Stimulated activated CD4-positive, alpha-beta T cell treated with anti-CD3 and anti-CD28 coated beads, Interleukin-15, amount 100 ng/mL, for 1 hour (primary cell): ENCODE measurements at places on chromosomes 4 and X.

- no peak for DNase-seq
Measured at GRCh38 chrX:129043138-129043537, 480.2 kb downstream of the SMARCA1 start.

DNA sequence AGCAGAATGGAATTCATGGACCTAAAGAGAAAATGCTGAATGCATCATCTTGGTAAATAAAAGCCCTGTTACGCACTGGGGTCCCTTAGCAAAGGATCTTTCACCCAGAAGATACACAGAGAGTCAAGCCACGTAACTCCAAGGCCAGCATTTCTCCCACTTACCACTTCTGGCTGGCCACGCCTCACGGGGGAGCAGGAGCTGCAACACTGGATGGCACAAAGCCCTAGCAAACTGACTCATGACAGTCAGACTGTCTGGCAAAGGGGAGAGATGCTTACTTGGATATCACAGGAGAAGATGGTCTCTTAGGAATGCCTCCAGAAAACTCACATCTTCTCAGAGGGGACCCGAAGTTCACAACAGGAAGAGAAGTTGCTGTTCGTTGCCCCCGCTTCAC lies 51.4 kb upstream of the BCLAF3 start:
- DNase-seq = no peak

GRCh38 chr4:185682236-185682635 lies 129.8 kb downstream of the SORBS2 start:
- DNase-seq = no peak

DNA sequence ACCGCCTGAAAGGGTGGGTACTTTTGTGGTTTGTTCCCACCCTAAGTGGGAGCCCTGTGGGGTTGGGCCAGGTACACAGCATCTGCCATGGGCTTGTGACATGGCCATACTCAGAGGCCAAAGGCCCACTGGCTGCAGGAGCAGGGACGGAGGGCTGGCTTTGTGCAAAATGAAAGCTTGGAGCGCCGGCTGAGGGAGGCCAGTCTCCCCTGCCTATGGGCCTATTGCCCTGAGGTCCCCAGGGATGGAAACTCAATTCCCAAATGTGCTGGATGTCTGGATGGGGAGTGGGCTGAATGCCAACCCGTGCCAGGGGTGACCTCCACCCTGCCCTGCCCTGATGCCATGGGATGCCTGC lies 10.8 kb downstream of the ADRA2C start:
- no peak for DNase-seq

- DNase-seq = no peak
Measured at GRCh38 chr4:95547715-95548471, 880 bp downstream of the UNC5C start.

DNA sequence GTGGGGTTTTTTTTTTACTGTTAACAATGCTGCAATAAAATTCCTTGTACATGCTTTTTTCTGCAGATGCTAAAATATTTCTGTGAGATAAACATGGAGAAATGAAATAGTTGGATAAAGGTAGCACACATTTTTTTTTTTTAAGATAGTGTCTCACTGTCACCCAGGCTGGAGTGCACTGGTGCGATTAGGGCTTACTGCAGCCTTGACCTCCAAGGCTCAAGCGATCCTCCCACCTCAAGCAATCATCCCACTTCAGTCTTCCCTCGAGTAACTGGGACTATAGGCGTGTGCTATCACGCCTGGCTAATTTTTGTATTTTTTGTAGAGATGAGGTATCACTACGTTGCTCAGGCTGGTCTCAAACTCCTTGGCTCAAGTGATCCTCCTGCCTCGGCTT lies 1.8 kb upstream of the HUWE1 start:
- no peak for DNase-seq

GRCh38 chrX:107610667-107611066 lies 17.6 kb upstream of the PRPS1 start:
- DNase-seq = no peak
